Stimulated activated CD8-positive, alpha-beta memory T cell treated with anti-CD3 and anti-CD28 coated beads, Interleukin-4, amount 100 ng/mL, for 24 hours (primary cell): ENCODE measurements at places on chromosomes 3 and 15.

- DNase-seq, result no peak
These were observed 405.3 kb upstream of the SUCLG2 start for GRCh38 chr3:68059628-68060152.

GRCh38 chr3:59809710-59810444, 760.1 kb upstream of the CFAP20DC start:
- DNase-seq, result no peak

GRCh38 chr3:80331494-80332170, 563.8 kb upstream of the ROBO1 start:
- no peak for DNase-seq

GRCh38 chr3:172260381-172260780, 187.9 kb downstream of the GHSR start:
- no peak for DNase-seq

GRCh38 chr3:13110678-13111116, 37.5 kb upstream of the IQSEC1 start:
- no peak for DNase-seq

DNA sequence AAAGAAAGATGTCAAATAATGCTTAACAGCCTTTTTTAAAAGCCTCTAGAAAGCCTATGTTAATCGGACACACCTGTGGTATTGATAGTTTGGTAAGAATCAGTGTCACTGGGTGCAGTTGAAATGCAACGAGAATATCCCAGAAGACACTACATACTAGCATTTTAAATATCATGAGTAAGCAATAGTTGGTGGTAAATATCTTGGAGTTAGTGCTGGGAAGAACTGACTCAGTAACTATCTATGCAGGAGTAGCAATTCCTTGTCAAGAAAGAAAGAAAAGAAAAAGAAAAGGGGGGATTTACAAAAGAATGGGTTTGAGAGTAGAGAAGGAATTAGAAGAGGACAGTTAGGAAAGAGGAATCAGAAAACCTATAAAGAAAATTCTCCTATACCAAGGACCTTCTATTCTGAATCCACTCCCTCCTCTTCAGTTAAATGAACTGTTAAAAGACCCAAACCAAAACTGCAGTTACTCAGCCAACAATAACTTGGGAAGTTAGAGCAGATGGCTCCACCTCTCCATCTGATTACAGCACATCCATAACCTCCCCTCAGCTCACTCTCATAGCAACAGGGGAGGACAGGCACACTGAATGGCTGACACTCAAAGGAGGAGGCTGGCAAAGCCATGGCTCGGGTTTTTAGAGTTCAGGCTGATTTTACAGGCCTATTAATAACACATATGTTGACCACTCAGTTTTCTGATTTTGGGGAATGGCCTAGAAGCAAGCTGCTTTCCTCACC, 207.6 kb upstream of the MDFIC2 start:
- no peak for DNase-seq

DNA sequence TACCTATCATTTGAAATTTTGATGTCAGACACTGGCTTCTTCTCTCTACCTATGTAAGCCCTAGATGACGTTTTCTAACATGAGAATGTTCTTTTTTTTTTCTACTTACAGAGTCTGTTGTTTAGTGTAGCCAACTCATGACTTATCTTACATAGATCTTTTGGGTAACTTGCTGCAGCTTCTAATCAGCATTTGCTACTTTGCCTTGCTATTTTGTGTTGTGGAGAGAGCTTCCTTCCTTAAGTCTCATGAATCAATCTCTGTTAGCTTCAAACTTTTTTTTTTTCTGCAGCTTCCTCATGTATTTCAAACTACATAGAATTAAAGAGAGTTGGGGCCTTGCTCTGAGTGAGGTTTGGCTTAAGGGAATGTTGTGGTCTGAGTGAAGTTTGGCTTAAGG, 568.7 kb upstream of the BCHE start:
- DNase-seq, result no peak

DNA sequence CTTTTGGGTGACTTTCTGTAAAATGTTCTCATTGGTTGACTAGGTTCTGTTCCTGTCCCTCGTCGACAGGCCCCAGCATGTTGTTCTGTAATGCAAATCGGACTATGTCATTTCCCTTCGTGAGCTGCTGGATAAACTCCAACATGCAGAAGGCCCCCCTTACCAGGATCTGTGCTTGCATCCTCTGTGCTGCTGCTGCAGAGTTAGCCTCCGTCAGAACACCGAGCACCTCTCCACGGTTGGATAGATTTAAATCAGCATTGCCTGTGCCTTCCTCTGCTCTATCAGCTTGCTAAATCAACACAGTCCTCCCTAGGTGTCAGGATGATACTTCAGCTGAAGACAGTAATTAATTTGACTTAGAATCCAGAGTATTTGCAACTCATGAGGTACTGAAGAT, 12.7 kb upstream of the MINDY4B start:
- DNase-seq, result no peak

GRCh38 chr15:97914711-97915110, 45.8 kb upstream of the ARRDC4 start:
- DNase-seq, result no peak

DNA sequence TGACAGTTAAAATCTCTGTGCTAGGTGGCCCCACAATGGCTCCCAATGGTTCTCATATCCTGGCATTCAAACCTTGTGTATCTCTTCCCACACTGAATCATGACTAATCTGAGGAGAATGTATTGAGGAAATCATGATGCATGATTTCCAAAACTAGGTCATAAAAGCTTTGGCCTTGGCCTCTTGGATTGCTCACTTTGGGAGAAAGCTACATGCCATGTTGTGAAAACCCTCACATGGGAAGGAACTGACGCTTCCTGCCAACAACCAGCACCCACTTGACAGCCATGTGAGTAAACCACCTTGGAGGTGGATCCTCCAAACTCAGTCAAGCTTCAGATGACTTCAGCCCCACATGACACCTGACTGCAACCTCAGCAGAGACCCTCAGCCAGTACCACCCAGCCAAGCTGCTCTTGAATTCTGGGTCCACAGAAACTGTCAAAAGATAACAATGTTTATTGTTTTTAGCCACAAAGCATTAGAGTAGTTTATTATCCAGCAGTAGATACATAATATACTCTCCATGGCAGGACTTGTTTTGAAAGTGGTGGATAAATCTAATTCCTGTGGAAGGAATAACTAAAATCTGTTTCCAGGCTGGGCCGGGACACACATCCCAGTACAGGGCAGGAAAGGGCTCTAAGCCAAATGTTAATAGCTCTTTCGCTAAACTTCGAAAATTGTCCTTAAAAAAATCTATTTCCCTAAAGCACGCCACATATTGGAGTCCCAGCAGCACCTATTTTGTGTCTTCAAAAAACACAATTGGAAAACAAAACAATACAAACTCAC, 1.0 kb upstream of the ZNF620 start:
- no peak for DNase-seq

- DNase-seq, result no peak
These were observed 121.8 kb downstream of the SSR3 start for GRCh38 chr3:156433138-156433537.

- no peak for DNase-seq
These were observed 23.0 kb downstream of the CMTM7 start for GRCh38 chr3:32414522-32415202.

DNA sequence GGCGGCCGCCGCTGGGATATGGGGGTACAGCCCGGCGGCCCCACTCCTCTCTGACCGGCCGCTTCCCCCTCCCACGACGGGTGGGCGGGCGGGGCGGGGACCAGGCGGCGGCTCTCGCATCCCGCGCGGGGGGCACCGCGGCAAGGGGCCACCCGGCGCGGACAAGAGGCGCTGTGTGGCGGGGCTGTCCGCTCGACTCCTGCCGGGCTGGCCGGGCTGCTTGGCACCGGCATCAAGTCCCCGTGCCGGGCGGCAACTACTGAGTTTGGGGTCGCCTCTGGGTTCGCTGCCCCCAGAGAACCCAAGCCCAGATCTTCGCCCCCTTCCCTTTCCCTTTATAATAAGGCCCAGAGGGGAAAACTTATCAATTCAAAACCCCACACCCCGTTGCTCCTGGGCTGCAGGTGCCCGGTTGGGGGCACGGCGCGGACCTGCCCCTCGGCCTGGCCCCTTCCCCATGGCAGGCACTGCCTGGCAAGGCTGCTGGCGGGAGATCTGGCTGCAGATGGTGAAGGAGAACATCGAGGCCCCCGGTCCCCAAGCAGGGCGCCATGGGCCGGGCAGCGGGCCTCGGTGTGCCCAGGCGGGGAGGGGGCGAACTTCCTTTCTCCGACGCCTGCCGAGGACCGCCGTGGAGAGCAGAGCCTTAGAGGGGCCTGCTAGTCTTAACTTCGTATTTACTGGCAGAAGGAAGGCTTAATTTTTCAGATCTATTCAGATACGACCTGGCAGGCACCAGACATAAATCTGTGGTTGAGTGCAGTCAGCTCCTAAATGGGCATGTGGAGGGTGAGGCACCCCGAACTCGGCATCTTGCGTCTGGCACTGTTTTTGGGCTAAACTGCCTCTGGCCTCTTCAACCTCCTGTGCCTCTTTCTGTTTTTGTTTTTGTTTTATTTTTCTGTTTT, 911 bp downstream of the APBA2 start:
- DNase-seq, result no peak

DNA sequence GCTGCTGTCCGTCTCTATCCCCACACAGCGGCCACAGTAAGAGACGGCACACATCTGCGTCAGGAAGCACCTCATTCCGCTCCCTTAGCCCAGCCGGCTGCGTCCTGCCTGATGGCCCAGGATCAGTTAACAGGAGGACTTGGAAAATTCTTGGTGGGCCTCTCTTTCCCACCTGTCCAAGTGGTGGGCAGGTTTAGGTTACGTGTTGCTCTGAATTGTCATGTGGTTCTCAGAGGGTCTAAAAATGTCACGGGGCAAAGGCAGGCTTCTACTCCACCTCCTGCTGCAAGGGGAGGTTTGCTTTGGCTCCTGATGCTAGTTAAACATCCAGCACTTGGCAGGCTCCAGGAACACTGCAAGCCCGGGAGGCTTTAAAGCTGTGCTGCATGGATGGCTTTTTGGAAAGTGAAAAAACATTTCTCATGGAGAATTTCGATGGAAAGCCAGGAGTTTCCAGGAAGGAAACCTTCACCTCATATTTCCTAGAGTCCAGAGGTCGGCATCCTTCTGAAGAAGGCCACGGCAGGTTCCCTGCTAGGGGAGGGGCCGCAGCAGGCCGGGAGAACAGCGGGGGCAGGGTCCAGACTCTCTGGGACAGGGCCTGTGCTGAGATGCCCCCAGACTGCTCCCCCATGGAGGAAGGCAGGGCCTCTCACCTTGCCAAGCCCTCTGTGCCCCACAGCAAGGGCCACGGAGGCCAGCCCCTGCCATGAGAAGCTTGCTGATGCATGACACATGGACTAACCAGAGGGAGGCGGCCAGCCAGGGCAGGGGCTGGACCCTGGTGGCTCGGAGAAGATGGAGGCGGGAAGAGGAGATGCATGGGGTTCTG, 10.8 kb downstream of the CTSH start:
- no peak for DNase-seq

- DNase-seq, result no peak
These were observed 103.4 kb downstream of the TUSC7 start for GRCh38 chr3:116812949-116813348.

GRCh38 chr3:157387708-157388435, 48.8 kb upstream of the PTX3 start:
- no peak for DNase-seq

- DNase-seq, result no peak
These were observed 36.8 kb upstream of the POLG start for GRCh38 chr15:89371228-89372044.

DNA sequence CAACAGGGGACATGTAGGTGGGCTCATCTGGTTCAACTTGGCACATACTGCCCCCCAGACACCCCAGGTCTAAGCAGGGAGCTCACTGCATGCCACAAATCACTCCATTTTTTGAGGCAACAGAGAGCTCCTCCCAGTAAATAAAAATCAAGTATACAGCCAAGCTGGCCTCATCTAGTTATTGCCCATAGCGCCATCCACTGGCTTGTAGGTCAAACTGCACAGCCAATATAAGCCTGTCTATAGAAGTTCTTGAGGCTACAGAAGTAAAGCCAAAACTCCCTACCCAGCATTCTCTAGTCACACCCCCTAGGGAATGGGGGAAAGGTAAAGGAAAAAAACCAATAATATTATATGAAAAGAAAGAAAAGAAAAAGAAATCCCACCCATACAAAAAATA, 453.7 kb downstream of the ZNF385D start:
- DNase-seq, result no peak

GRCh38 chr3:36444909-36445308, 64.6 kb downstream of the STAC start:
- DNase-seq, result no peak

GRCh38 chr3:152452318-152452717, 183.6 kb downstream of the MBNL1 start:
- DNase-seq, result no peak

DNA sequence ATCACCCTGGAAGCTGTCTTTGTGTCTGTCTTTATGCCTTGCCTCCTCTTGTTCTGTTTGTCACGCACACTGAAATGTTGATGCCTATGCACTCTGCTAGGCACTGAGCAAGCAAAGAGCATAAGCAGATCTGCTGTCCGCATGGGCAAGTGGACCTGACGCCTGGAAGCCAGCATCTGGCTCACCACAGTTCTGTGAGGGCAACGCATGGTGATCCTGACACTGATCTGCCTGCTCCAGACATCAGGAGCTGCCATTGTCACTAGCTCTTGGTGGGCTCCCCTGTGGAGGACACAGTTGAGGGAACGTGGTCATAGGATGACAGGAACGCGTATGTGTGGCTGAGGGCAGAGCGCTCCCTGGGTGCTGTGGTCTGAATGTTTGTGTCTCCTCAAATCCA, 234.6 kb downstream of the ADAMTS17 start:
- no peak for DNase-seq

GRCh38 chr3:56802378-56802745, 613 bp upstream of the ARHGEF3 start:
- DNase-seq, result no peak

GRCh38 chr3:158810823-158811724, 9.2 kb downstream of the MFSD1 start:
- DNase-seq, result no peak

GRCh38 chr3:132405188-132405587, 12.1 kb upstream of the DNAJC13 start:
- no peak for DNase-seq

DNA sequence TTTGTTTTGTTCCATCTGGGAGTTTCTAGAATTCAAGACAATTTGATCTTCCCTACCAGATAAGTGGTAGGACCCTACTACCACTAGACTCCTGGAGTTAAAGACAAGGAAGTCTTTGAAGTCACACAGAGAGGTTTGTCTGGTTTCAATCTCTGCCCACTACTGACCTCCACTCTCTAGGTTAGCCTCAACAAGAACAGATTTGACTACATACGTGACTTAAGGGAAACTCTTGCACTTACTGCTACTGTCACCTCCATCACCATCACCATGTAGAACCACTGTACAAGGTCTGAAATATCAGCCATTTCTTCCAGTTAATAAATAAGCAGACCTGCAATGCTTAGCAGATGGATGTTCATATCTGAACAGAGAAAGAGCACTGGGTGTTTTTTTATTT, 148.3 kb upstream of the ARHGEF26 start:
- no peak for DNase-seq
